ENCODE measurements at places on chromosomes 6 and 20.
A peak's percentile ranks its signal among the peaks of the same experiment; 100 is the strongest.

DNA sequence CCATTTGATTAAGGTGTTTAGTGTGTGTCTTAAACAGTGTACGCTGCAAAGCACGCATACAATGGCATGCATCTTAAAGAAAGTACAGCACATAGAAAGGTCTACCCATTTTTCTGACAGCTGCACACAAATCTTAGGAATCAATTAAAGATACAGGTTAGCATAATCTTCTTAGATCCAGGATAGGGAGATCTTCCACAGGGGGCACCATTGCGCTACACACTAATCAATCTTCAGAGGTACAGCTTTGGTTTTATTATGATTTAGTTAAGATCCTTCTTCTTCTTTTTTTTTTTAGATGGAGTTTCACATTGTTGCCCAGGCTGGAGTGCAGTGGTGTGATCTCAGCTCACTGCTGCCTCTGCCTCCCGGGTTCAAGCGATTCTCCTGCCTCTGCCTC is 63.7 kb upstream of the BEND3 start:
- DNase-seq, result no peak

DNA sequence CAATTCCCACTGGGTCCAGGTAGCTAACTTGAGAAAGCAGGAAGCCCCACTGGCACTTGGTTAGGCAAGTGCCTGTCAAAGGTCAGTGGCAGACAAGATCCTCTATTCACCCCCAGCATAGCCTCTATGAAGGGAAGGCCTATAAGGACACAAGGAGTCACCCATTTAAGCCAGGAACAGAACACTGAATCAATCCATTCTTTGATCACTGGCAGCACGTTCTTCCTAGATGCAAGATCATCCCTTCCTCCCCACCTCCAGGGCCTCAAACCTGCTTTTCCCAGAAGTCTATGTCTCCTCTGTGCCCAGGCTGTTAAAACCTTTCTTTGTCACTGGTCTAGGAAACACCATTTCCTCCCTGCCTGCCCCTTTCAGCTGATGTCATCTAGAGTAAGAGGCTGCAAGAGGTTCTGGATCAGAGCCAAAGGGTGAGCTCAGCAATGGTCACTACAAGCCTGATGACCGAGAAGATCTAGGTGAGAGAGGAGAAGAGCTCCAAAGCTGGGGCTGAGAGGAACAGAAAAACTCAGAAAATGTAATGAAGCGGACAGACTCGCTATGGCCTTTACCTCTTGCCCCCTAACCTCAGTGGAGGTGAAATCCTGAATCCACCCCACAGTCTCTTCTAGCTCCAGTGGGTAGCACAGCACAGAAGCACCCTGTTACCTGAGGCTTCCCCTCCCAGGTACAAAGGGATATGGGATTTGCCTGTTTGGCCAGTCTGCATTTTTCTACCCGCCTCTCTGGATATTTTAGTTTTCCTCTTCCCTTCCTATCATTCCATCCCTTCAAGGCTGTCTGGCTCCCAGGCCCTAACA is 1.8 kb downstream of the GTPBP2 start:
- no peak for DNase-seq

DNA sequence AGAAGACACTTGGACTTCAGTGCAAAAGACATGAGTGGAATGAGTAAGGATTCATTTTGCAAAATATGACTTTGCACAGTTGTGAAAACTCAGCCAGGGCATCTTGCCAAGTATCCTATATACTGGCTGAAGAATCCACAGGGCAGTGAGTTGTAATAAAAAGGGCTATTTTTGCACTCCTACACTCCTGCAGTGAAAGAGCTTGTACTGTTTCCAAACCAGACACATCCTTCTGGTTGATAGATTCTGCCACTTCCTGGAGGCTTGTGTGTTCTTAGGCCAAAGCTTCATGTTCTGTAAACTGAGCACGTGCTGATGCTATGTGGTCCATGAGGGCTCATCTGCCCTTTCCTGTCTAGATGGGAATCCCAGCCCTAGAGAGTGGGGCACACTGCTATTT is 34.9 kb downstream of the GMPR start:
- no peak for DNase-seq

DNA sequence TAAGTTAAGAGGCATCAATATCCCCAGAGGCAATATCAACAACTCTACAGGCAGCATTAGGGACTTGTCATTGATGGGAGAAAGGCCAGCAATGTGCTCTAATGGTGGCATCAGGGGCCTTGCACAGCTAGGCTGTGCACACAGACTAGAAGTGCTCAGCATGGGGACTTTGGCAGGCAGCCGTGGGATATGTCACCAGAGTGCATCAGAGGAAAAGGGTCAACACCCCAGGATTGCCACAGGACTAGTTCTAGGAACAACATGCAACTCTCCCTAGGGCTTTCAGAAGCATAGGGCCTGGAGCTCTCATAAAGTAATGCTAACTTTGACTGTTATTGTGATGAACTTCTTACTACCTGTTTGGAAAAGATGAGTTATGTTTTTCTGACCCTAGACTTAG is 32.2 kb upstream of the OSTM1 start:
- DNase-seq, result no peak

DNA sequence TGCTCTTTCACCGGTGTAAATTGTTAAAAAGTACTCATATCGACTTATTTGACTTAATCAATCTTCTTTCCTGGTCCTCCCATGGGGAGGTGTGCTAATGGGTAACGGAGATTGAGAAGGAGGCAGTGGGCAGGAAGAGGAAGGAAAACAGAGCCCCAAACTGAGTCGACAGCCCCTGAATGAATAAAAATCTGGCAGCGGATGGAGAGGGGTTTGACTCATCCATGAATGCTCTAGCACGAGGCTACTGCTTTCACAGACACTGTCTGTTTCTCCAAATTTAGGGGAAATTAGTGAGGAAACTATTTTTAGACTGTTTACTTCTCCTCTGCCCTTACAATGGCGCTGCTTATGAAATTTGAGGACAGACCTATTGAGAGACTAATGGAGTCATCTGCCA is 142.2 kb upstream of the ATXN1 start:
- peak; percentile 4 for DNase-seq

DNA sequence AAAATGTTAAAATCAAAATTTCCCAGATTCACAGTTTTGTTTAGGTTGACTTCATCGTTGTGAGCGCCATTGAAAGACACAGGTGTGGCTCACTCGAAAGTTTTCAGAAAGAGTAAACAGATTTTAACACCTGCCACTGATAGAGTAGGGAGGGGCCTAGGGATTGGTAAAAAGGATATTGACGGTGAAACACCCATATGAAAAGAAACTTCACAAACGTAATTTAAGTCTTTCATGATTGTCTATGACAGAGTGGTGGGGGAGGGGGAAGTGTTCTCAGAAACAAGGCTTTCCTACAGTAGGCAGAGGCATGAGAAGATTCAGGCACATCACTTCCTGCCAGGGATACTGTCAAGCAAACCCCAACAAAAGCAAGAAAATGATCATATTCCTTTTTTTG is 101.4 kb downstream of the PERP start:
- DNase-seq, result no peak
